Hematopoietic multipotent progenitor cell (in vitro differentiated cells): ENCODE measurements at places on chromosomes 6 and 20.

DNA sequence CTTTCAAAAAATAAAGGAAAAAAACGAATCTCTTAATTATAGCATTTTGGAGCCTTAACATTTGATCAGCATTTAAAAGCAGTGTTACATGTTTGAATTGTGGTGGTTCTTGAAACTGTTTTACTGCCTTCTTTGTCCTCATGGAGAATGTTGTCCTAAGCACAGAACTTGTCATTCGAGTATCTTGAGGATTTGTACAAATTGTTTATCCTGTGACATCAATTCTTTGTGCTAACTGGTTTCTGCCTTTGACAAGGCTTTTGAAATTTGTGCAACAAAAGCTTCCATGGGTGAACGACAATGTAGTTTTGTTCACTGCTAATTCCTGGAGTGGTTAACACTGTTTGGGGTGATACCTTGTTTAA, 130.8 kb downstream of the SCAF8 start:
- DNase-seq: no peak

GRCh38 chr6:66336176-66336575, 629.1 kb upstream of the EYS start:
- no peak for DNase-seq

- DNase-seq: peak; percentile 52
Observed at GRCh38 chr6:163460307-163460782, 45.8 kb downstream of the QKI start.

DNA sequence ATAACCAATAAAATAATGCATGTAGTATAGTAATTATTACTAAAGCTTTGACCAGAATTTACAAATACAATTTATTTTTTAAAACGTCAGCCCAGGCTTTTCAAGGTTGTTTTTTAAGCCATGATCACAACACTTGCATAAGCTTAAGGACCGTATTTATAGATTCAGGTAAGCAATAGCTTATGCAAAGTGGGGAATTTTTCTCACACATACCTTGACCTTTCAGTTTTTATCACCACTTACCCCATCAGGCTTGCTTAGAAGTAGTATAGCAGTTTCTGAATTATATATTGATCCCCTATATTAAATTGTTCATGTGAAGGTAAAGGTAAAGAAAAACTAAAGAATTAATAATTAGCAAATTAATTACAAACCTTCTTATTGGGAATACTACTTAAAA, 232.3 kb upstream of the FKBP1C start:
- no peak for DNase-seq

- no peak for DNase-seq
Observed at GRCh38 chr20:58245931-58246330, 17.5 kb upstream of the ANKRD60 start.

DNA sequence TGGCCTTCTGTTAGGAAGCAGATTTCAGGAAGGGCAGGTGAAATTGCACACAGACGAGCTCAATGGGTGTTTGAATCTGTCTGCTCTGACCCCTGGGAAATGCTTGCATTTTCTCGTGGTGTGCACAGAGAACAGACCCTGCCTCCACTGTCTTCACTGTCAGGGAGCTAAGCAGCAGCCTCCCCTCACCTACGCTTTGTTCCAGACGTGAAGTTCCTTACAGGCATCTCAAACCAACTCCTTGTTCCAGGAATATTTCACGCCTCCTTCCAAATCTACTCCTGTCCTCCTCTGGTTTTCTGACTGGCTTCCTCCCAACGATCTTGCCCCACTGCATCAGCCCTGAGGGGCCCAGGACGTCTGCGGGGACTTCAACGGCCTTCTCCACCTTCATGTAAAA, 13.7 kb downstream of the DACT2 start:
- DNase-seq: no peak

DNA sequence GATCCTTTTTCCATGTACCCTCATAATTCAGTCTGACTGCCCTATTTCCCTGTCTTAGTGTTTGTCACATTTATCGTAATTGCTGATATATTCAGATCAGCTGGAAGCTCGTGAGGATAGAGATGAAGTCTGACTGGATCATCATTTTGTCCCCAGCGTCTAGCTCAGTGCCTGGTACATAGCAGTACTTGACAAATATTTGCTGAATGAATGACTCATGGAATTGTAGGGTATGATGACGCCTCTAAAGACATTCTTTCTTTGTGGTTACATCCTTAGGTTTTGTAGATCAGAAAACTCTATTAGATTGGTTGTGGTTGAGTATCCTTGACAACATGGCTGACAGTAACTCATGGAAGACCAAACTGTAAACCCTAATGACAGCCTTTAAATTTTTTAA, 68.9 kb downstream of the MTHFD1L start:
- DNase-seq: no peak

GRCh38 chr6:22808466-22808865, 239.1 kb downstream of the HDGFL1 start:
- no peak for DNase-seq

DNA sequence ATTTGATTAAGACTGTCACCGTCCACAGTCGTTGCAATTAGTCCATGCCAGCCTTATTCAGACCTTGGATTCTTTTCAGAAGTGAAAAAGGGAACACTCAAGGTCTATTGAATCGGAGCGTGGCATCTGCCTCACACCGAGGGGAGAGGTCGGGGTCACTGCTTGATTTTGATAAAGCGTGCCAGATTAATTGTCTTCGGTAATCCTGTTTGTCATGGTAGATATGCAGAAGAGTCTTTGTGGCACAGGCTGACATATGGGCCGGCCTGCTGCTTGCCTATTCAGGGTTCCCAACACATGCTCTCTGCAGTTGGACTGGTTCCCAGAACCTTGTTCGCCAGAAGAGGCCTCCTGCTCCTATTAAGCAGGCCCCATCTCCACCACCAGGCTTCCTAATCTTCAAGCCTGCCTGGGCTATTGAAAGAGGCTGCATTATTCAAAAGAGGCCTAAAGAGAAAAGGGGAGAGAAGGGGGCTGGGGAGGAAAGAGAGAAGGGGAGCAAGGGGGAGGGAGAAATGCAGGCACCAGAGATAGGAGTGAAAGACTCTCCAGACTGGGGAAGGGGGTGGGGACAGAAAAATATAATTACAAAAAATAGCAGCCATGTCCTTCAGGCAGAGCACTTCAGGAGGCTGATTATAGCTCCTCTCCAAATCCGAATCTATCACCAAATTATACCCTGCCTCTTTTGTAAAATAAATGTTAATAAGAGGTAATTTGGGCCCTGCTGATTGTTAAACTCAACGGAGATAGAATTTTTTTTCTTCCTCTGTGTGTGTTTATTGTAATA, 611.3 kb downstream of the HDGFL1 start:
- peak; percentile 70 for DNase-seq

DNA sequence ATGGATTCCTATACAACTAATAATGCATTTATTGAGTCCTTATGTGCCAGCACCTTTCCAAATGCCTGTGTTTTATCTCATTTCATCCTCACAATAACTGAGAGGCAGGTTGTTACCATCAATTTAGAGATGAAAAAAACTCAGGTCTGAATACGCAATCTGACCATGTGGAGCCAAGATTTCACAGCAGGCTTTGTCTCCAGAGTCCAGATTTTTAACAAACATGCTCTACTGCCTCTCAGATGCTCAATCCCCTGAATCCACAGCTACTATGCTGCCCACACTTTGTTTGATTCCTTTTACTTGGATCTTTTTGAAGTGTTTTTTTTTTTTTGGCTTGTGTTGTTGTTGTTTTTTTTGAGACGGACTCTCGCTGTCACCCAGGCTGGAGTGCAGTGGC, 46.8 kb downstream of the B4GALT5 start:
- DNase-seq: no peak

- DNase-seq: no peak
Observed at GRCh38 chr6:148265054-148265453, 77.6 kb upstream of the SASH1 start.

DNA sequence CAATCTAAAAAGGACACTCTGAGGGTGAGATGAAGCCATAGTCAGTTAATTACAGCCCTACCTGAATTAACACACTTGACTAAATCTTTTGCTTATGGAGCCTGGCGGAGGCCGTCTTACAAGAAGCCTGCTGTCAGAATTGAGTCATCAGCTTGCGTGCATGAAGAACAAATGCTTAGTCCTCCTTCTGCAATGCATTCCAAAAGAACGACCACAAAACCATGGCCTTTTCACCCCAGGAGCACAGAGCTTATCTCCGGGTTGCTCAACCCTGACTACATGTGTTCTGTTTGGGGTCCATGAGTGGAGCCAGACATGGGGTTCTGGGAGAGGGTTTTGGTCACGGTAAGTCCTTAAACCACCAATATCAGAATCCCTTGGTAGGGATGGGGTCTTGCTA, 318.1 kb downstream of the CLIC5 start:
- DNase-seq: no peak

GRCh38 chr6:108114841-108115597, 40.5 kb upstream of the OSTM1 start:
- DNase-seq: peak; percentile 67

- DNase-seq: no peak
Observed at GRCh38 chr6:32108094-32108627, 977 bp downstream of the TNXB start.

DNA sequence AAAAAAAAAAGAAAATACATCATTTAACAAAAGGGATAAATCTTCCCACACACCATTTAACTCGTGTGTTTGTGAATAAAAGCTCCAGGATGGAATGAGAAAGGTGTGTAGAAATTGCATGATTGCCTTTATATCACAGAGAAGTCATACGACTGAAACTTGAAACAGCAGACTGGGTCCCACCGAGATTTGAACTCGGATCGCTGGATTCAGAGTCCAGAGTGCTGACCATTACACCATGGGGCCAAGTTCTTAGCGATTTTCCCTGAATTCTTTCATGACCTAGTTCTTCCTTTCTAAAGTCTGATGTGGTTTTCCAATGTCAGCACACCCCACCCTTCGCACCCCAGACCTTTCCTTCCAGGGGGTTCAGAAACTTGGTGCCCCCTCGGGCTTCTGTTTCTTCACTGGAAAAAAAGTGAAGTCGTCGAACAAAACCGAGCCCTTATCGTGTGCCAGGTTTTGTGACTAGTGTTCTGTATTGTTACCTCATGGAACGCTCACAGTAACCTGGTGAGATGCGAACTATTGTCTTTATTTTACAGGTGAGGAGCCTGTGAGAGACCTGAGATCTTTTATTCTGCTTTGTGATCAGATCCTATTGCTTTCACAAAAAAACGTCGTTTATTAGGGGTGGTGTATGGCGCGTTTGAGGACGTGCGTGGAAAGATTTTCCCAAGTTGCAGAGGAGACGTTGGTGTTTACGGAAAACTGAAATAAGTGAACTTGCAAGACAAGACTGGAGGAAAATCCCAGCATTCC, 120.8 kb downstream of the OR2B2 start:
- DNase-seq: peak; percentile 66

DNA sequence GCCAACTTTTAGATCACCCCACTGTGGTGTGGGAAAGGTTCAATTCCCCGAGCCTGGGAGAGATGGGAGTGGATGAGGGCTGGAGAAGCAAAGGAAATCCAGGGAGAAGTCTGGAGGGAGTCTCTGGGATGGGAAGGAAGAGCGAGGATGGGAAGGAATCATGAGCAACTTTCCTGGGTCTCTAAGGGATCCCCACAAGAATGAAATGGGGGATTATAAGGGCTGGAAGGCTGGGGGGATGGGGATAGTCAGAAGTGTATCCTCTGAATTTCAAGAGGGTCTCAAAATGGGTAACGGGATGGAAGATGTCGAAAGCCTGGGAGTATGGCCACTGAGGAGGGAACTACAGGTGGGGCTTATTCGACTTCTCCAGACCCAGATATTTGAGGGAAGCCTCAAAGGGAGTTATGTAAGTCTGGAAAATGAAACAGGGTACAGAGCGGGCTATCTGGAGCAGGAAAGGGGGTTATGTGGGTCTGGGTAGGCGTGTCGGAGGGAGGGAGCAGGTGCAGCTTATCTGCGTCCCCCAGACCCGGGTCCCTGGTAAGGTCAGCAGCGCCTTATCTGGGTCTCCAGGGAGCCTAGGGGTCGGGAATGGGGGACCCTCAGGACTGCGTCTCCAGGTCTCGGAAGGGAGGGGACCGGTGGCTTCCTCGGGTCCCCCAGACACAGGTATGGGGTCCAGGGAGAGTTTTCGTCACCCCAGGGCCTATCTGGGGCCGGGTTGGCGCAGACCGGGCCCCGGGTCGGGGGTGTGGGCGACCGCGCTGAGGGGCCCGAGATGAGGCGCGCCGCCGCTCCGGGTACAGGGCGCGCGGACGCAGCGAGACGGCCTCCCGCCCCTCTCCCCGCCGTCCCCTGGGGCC, 550 bp downstream of the PLAGL2 start:
- DNase-seq: no peak

DNA sequence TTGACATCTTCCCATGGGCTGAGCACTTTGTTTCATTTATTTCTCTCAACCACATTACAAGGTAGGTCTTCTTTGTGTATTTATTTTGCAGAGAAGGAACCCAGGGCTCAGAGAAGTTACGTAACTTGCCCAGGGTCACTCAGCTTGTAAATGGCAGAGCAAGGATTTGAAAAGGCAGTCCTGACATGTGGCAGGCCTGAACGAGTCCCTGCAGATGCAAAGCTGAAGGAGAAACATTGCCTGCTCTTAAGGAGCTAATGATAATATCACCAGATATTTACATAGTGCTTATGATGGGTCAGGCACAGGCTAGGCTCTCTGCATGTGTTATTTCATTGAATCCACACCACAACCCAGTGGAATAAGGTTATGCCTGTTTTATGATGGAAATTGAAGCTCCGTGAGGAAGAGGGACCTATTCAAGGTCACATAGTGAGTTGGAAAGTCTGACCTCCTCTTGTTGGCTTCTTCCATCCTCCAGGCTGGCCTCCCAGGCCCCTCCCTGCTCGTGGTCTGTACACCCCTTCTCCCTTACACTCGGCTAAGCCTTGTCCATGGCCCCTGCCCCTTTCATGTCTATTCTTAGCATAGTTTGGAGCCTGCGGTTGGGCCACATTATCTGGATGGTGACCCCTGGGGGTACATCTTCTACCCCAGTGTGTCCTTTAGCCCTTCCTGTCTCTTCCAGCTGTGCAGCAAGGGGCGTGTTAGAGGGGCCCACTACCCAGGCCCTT, 12.5 kb downstream of the MYH7B start:
- no peak for DNase-seq

DNA sequence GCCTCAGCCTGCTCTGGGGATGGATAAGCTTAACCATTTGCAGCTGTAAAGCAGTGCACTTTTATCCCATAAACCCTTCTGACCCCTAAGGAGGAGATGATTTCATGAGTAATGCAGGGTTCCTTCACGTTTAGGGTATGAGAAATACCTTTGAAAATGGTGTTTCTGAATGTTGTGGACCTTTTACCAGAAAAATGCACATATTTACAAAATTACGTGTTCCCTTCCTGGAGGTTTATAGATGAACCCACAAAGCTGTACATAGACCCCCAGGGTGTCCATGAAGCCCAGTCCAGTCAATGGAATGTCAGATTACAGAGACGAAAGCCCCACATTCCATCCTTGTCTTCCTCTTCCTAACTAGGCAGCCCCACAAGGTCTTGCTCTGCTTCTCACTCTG, 78.6 kb upstream of the INSM1 start:
- no peak for DNase-seq

GRCh38 chr20:19285436-19285835, 73.0 kb downstream of the SLC24A3 start:
- no peak for DNase-seq

- DNase-seq: no peak
Observed at GRCh38 chr6:163132050-163132750, 282.3 kb upstream of the QKI start.

- DNase-seq: peak; percentile 65
Observed at GRCh38 chr6:132483779-132484679, 28.9 kb downstream of the STX7 start.

- no peak for DNase-seq
Observed at GRCh38 chr20:46139908-46140482, 21.9 kb downstream of the CD40 start.
